ENCODE measurements at places on chromosomes 5 and 9.
A peak's percentile ranks its signal among the peaks of the same experiment; 100 is the strongest.

- DNase-seq, result peak; percentile 24
Observed at GRCh38 chr5:78005021-78005785, 229.1 kb upstream of the TBCA start.

DNA sequence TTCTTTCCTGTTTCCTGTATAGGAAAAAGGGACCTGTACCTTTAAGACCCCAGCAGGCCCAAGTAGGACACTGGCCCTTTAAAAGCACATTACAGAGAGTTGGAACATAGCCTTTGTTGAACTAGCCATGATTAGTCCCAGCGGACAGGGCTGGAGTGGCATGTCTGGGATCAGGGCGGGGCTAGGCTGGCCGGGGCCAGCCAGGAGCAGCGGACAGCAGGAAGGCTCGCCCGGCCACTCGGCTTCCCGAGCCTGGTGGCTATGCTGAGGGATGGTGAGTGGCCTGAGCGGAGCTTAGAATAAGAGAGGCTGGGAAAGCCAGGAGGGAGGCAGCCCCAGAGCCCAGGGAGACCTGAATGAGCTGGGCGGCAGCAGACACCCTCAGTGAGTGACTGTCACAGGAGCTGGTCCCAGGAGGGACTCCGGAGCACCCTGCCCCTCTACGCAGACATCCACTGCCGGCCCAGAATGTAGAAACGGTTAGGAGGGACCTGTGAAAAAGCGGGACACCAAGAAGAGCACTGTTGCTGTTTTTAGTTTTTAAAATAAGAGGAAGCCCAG is 92.1 kb downstream of the DAB2IP start:
- peak; percentile 89 for DNase-seq

DNA sequence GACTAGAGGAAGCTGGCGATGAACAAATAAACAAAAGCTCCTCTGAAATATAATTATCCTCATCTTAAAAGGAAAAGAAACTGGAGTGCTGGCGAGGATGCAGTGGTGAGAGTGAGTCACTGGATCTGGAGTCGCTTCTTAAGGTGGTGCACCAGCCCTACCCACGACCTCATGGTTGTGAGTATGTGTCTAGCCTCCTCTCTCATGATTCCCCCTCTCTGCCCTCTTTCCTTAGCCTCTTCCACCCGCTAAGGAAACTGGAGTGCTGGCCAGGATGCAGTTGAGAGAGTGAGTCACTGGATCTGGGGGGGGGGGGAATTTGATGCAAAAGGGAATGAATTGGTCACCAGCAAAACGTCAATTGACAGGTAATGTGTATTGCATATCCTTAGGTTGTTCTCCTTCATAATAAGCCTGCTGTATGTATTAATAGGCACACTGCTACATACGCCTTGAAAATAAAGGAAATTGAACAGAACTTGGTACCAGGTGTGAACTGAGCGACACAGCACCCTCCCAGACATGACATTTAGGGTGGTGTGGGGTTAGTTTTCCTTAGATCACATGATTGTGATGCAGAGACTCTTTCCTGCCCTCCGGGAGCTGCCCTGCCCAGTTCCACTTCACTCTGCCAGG is 36.3 kb upstream of the EBF1 start:
- DNase-seq, result peak; percentile 77

GRCh38 chr5:157862183-157862851 is 3.4 kb upstream of the CLINT1 start:
- DNase-seq, result no peak

- peak; percentile 95 for DNase-seq
Observed at GRCh38 chr5:87120518-87121303, 147.0 kb upstream of the RASA1 start.

GRCh38 chr9:136952321-136952850 is 313 bp downstream of the LCN12 start:
- DNase-seq, result no peak

- DNase-seq, result no peak
Observed at GRCh38 chr9:124761710-124762109, 9.4 kb downstream of the NR6A1 start.

GRCh38 chr9:130606887-130607600 is 27.7 kb downstream of the FUBP3 start:
- DNase-seq, result no peak

DNA sequence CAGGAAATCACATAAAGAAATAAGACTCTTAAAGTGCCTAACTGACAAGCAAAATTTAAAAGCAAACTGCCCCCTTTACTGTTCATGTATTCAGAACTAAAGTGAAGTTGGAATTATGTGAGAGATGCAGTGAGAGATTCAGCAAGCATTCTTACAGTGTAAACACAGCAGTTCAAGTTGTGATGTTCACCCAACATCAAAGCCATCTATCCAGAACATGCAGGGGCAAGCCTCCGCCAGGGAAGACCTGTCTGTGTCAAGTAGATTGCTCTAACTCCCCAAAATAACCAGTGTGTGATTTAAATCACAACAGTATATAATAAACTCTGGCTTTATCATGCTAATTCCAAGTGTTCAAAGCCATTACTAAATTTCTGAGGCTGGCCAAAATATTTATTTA is 233.3 kb downstream of the BNC2 start:
- peak; percentile 25 for DNase-seq

GRCh38 chr9:138053996-138054752 is 176.6 kb downstream of the CACNA1B start:
- no peak for DNase-seq

GRCh38 chr5:84255315-84255714 is 129.4 kb downstream of the EDIL3 start:
- DNase-seq, result peak; percentile 53

DNA sequence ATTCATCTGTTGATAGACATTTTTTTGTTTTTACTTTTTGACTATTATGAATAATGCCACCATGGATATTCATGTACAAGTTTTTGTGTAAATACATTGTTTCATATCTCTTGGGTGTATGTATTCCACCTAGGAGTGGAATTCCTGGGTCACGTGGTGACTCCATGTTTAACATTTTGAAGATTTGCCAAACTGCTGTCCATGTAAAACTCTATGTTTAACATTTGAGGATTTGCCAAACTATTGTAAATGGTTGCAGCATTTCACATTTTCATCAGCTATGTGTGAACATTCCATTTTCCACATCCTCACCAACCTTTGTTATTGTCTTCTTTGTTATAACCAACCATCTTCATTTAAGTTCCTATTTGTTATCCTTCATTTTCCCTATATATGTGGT is 12.2 kb downstream of the TMEFF1 start:
- no peak for DNase-seq

GRCh38 chr5:177256296-177256695 is 47.2 kb downstream of the RAB24 start:
- no peak for DNase-seq

- DNase-seq, result no peak
Observed at GRCh38 chr9:86902991-86903733, 44.1 kb downstream of the GAS1 start.
